ENCODE measurements at places on chromosomes 7 and 10.
A peak's percentile ranks its signal among the peaks of the same experiment; 100 is the strongest.

DNA sequence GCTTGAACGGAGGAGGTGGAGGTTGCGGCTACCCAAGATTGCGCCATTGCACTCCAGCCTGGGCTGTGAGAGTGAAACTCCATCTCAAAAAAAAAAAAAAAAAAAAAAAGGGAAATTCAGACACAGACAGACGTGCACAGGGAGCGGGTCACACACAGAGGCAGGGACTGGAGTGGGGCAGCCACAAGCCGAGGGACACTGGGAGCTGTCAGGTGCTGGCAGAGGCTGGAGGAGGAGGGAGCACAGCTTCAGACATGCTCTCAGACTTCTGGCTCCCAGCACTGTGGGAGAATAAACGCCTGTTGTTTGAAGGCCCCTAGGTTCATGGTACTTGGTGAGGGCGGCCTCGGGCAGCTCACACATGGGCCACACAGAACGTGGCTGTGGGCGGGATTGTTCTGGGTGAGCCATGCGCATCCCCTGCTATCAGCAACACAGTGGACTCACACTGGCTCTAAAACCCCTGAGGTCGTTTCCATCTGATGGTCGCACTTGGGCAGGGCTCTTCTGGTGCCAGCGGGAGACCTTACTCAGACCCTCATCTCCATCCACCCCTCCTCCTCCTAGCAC, 375.9 kb downstream of the DNAJB6 start:
- H3K36me3 ChIP-seq: no peaks in the 10 kb centered on the region
- H3K27ac ChIP-seq: no peak overlapping the region
- no peaks in the 10 kb centered on the region for H3K4me1 ChIP-seq
- H3K27me3 ChIP-seq: peaks cover 72% of the 10 kb centered on the region
- no peak overlapping the region for H3K4me3 ChIP-seq

GRCh38 chr7:7375538-7375937, 160.1 kb downstream of the COL28A1 start:
- DNase-seq: no peak
- no peaks in the 10 kb centered on the region for H3K27me3 ChIP-seq
- no peaks in the 10 kb centered on the region for H3K36me3 ChIP-seq
- no peak overlapping the region for H3K4me3 ChIP-seq
- no peak overlapping the region for H3K27ac ChIP-seq

GRCh38 chr7:121500360-121501058, 104.4 kb upstream of the FAM3C start:
- H3K27ac ChIP-seq: no peak overlapping the region
- no peak for DNase-seq
- H3K27me3 ChIP-seq: no peaks in the 10 kb centered on the region
- no peak overlapping the region for H3K4me3 ChIP-seq
- H3K36me3 ChIP-seq: no peaks in the 10 kb centered on the region

DNA sequence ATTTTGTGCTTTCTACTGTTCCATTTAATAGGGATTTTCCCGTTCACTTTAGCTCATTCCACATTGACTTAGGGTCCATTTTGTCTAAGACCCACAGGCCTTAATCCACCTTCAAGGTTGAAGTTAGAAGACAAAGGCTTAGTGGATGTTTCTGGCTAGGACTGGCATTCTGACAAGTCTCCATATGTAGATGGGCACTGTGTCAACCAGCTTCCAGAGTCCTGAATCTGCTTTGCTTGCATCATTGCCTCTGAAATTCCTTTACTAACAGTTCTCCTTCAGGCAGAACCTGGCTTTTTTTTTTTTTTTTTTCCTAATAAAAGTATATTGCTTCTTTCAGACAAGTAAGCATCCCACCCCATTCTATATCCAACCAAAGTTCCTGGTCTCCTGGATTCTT, 69.6 kb upstream of the PDCD4 start:
- H3K4me3 ChIP-seq: no peak overlapping the region
- no peak for DNase-seq
- H3K4me1 ChIP-seq: peaks cover 25% of the 10 kb centered on the region
- H3K36me3 ChIP-seq: no peaks in the 10 kb centered on the region
- no peaks in the 10 kb centered on the region for H3K27me3 ChIP-seq

DNA sequence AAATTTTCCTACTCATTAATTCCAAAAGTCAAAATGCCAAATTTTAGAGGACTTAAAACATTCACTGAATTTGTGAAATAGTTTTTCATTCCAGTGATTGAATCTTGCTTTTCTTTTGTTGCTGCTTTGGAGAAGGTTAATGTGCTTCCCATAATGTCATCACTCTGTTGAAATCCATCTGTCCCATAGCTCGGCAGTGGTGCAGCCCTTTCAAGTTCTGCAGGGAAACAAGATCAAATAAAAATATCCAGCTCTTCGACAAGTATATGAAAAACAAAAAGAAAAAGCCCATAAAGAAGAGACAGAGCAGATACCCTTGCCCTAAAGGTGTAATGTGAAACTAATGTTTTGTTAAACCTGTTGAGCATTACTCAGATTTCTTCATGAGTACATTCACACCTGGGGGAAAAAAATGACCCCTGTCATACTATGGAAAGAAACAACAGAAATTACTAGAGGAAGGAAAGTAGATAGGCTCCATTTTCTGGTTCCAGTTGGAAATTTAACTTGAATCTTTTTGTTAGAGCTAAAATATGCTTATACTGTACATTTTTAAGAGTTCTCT, 35.1 kb downstream of the AGR3 start:
- DNase-seq: no peak
- no peaks in the 10 kb centered on the region for H3K36me3 ChIP-seq

- peak overlapping the region; percentile 53 for H3K4me3 ChIP-seq
- H3K27me3 ChIP-seq: no peaks in the 10 kb centered on the region
- peaks cover 20% of the 10 kb centered on the region for H3K4me1 ChIP-seq
- peaks cover 8% of the 10 kb centered on the region for H3K36me3 ChIP-seq
Measured at GRCh38 chr10:119030421-119031250, 1.1 kb downstream of the NANOS1 start.

DNA sequence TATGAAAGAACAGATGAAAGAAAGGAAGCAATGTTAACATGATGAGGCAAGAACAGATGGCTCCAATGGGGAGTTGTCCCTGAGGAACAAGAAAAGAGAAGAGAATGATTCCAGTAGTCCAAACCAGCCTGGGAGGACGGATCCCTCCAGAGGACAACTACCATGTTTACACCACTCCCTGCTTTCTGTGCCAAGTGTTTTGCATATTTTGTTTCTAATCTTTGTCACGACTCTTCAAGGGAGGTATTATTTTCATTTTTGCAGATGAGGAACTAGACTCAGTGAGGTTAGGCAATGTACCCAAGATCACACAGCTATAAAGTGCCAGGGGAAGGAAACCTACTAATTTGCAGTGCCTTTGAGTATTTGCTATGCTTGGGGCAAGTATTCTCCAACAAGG, 116.2 kb downstream of the PARP12 start:
- no peaks in the 10 kb centered on the region for H3K27me3 ChIP-seq
- no peaks in the 10 kb centered on the region for H3K4me1 ChIP-seq
- DNase-seq: no peak
- no peak overlapping the region for H3K4me3 ChIP-seq
- no peaks in the 10 kb centered on the region for H3K36me3 ChIP-seq
- no peak overlapping the region for H3K27ac ChIP-seq

- H3K4me1 ChIP-seq: peaks cover 4% of the 10 kb centered on the region
- DNase-seq: no peak
- no peak overlapping the region for H3K27ac ChIP-seq
Measured at GRCh38 chr7:151251689-151252560, 3.4 kb upstream of the SMARCD3 start.

GRCh38 chr7:2821842-2822507, 22.1 kb downstream of the GNA12 start:
- H3K27ac ChIP-seq: peak overlapping the region; percentile 28
- H3K4me3 ChIP-seq: no peak overlapping the region
- DNase-seq: no peak
- no peaks in the 10 kb centered on the region for H3K36me3 ChIP-seq
- H3K27me3 ChIP-seq: no peaks in the 10 kb centered on the region

- H3K36me3 ChIP-seq: no peaks in the 10 kb centered on the region
- no peak overlapping the region for H3K4me3 ChIP-seq
- H3K27ac ChIP-seq: no peak overlapping the region
- no peaks in the 10 kb centered on the region for H3K4me1 ChIP-seq
- H3K27me3 ChIP-seq: no peaks in the 10 kb centered on the region
Measured at GRCh38 chr10:29023678-29024077, 265.2 kb upstream of the LYZL1 start.

- peaks cover 15% of the 10 kb centered on the region for H3K4me1 ChIP-seq
- H3K27ac ChIP-seq: peak overlapping the region; percentile 76
- H3K36me3 ChIP-seq: no peaks in the 10 kb centered on the region
- H3K4me3 ChIP-seq: peak overlapping the region; percentile 11
- no peaks in the 10 kb centered on the region for H3K27me3 ChIP-seq
Measured at GRCh38 chr7:40393660-40394059, 258.9 kb downstream of the SUGCT start.

DNA sequence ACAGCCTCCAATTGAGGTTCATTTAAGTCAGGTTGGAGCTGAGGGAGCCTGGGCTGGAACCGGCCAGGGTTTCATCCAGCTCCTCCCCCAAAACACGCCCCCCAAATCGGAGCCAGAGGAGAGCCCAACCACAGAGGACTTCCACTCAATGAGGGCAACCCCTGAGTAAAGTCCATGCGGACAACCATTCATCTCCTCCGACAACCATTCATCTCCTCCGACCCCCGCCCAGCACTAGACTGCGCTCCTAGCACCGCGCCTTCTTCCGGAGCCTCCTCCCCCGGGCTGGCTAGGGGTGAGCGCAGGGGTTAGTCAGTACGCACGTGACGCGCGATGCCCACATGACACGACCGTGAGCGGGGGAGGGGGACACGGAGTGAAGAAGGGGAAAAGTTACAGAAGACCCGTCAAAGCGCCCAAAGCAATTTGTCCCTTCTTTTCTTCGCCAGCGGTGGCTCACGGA, 1.4 kb downstream of the MAGI2 start:
- no peak overlapping the region for H3K27ac ChIP-seq
- H3K4me1 ChIP-seq: no peaks in the 10 kb centered on the region
- no peaks in the 10 kb centered on the region for H3K27me3 ChIP-seq
- no peak for DNase-seq

GRCh38 chr7:80498481-80499349, 13.1 kb downstream of the GNAT3 start:
- no peak overlapping the region for H3K27ac ChIP-seq
- H3K27me3 ChIP-seq: no peaks in the 10 kb centered on the region
- H3K36me3 ChIP-seq: no peaks in the 10 kb centered on the region
- no peaks in the 10 kb centered on the region for H3K4me1 ChIP-seq
- DNase-seq: no peak
